ENCODE measurements at places on chromosomes 6 and 20.

GRCh38 chr6:21771626-21772320 is 178.2 kb downstream of the SOX4 start:
- no peak for DNase-seq

DNA sequence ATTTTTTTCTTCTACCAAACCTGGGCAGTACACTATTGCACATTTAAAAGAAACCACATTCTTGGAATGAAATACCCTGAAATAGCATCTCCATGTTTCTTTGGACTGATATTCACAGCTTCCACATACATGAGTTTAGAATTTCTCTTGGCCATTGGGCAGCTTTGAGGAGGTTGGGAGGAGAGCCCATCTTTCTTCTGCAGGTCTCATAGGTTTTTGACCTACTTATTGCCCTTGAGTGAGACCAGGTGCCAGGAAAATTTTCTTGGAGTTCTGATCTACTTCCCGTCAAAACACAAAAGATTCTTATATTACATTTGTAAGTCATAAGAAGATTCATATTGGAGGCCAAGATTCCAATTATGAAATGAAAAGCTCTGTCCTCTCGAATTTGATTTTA is 212.0 kb downstream of the IBTK start:
- DNase-seq: no peak

GRCh38 chr6:124962639-124963415 is 590 bp downstream of the RNF217 start:
- no peak for DNase-seq

DNA sequence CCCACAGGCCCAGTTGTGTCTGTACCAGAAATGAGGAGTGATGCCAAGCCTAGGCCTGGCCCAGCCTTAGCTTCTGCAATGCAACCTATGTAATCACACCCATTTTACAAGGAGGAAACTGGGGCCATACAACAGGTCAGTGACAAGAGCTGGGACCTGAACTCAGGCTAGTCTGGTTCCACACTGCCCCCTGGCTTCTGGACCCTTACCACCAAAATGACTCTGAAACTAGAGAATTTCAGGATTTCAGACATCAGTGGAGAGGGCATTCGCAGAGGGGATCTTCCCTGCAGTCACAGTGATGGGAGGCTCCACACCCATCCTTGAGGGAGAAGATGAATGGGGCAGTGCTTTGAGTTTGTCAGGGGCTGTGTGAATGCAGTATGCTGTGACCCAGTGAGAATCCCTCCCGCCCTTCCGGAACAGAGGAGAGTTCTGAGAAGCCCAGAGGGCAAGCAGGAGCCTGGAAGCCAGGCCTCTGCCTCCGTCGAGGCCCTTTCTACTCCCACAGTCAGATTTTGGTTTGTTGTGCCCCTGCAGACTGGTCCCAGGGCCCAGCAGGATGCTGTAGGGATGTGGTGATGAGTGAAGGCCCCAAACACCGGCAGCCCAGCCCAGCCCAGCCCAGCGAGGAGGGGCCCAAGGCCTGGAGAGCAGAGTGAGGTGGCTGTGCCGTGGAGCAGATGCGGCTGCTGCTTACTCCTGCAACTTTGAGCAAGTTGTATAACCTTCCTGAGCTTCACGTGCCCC is 48.1 kb upstream of the MYL9 start:
- DNase-seq: no peak

- peak; percentile 80 for DNase-seq
These were observed 45.9 kb downstream of the FGD2 start for GRCh38 chr6:37051138-37052026.

DNA sequence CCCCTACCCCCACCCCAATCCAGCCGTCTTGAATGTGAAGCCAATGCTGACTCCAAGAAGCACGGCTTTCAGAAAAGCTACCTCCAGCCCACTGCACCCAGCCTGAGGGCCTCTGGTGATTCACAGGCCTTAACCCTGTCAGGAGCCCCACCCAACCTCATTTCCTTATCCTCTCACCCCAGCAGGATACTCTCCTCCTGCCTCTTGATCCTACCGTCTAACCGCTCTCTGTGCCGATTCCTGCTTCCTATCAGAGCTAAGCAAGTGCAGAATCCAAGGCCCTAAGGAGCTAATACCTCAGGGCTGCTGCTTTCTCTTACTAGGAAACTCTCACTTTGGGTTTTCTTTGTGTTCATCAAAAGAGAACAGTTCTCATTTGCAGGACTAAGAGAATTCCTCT is 47.2 kb downstream of the TRERF1 start:
- no peak for DNase-seq

- DNase-seq: no peak
These were observed 1.4 kb upstream of the MICAL1 start for GRCh38 chr6:109456710-109457561.

- DNase-seq: no peak
These were observed 25.7 kb downstream of the MYCT1 start for GRCh38 chr6:152723398-152723797.

GRCh38 chr20:32232326-32232886 is 24.7 kb downstream of the POFUT1 start:
- DNase-seq: no peak

DNA sequence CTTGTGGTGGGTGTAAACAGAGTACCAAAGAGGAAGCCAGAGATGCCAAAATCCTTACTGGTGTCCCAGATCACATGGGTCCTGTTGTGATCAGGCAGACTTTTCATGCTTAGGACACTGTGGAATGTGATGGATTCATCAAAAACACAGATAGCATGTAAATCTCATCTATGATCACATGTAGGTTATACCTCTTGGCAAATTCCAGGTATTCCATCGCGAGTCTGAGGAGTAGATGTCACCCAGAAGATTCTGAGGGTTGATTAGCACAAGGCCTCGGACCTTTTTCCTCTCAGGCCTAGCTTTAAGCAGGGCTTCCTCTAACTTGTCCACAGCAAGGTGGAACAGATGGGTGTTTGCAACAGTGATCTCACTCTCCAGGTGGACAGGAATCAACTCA is 28.3 kb upstream of the SSR1 start:
- no peak for DNase-seq
